NCI-H1105 (cell line): ENCODE measurements at places on chromosomes 7 and 10.

- DNase-seq: no peak
These were observed 26.4 kb upstream of the SRGN start for GRCh38 chr10:69061305-69062161.

DNA sequence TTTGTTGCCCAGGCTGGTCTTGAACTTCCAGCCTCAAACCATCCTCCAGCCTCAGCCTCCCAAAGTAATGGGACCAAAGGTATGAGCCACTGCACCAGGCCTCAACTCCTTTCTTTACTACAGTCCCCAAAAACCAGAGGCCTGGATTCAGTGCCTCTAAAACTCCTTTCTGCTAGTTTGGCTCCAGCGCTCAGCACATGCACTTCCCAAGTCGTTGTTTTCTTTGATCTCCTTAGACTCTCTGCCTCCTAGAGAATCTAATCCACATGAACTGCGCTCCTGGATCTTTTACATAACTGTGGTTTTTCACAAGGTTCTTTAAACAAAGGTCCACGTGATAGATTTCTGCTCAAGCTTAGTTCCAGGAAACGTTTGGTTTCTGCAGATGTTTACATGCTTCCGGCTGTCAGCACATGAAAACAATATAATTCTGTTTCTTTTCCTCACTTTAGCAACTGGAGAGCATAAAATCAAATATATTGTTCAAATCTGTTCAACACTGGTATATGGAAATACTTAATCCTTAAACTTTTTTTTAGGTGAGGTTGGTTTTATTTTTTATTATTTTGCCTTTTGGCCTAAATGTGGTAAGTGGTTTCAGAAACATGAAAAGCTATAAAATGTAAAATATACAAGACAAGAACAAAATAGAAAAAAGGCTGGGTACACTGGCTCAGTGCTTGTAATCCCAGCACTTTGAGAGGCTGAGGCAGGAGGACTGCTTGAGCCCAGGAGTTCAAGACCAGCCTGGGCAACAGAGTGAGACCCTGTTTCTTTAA lies 270.5 kb upstream of the MKLN1 start:
- no peak for DNase-seq

GRCh38 chr10:26844396-26844975 lies 16.3 kb downstream of the ABI1 start:
- no peak for DNase-seq

GRCh38 chr7:127973832-127974231 lies 57.4 kb downstream of the LRRC4 start:
- no peak for DNase-seq

- DNase-seq: peak; percentile 15
These were observed at the start of gene IRF5 for GRCh38 chr7:128937647-128938543. IRF5 (plus strand) TSS chr7:128937927; CDS start chr7:128942082, 4,155 bp downstream.

GRCh38 chr7:33773053-33773452 lies 132.3 kb upstream of the BMPER start:
- no peak for DNase-seq

DNA sequence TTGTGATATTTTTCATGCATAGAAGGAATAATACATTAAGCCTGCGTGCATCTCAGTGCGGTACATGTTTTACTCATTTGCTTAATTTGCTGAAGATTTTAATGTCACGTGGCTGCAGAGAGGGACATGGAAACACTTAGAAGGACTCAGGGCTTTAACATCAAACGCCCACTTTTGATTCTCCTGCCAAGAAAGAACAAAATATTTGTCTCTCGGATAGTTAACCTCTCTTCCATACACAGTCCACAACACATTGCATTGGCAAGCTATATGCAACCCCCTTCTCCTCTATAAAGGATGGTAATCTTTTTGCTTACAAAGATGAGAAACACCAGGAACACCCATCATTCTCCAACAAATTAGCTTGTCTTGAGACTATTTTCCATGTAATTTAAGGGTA lies 148.0 kb upstream of the NRP1 start:
- DNase-seq: no peak

DNA sequence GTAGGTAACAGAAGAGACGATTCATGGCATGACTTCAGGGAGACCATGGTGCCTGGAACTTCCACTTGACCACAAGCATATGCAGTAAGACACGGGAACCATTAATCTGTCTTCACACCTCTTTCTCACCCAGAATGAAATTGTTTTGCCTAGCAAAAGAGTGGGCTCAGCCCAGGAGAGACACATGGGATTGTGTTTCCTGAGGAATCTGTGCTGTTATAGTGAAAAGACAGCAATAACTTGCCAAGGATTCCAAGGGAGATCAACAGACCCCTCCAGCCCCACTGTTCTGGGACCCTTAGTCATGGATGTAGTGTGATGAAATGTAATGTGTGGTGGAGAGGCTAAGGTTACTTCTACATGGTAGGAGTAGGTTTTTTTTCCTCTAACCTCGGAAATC lies 192.5 kb upstream of the NPVF start:
- DNase-seq: no peak

GRCh38 chr7:137402536-137403352 lies 59.2 kb upstream of the PTN start:
- no peak for DNase-seq

DNA sequence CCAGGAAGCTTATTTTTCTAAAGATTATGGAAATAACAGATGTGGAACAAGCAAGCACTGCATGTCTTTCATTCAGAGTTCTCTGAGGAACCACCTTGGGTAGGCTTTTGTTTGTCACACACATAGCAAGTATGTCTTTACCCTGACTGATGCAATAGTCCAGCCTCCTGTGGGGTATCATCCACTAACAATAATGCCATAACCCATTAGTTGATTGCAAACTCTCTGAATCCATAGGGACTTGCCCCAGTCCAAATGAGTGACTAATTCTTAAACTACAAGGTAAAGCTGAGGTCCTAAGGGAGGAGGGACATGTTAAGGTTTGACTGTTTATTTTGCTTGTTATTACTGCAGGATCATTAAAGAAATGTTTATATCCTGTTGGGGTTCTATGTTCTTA lies 151.4 kb upstream of the PRPS1L1 start:
- DNase-seq: no peak

- DNase-seq: no peak
These were observed 227.5 kb upstream of the YAE1 start for GRCh38 chr7:39338716-39339115.
